Activated CD4-positive, alpha-beta memory T cell treated with anti-CD3 and anti-CD28 coated beads, Interleukin-2, amount 10 ng/mL, durations not matched to agents 7 days and 5 days (primary cell): ENCODE measurements at places on chromosomes 6 and 20. TPM values are rescaled to one million over a fixed set of nuclear protein-coding genes. Genes with fewer than 3 reads are reported as not detected.

- no peak for DNase-seq
Measured at GRCh38 chr20:32201977-32202363, 5.6 kb downstream of the PLAGL2 start.

GRCh38 chr6:161438430-161439030 is 164.7 kb upstream of the AGPAT4 start:
- no peak for DNase-seq

Gene TPBG
- 0.10 TPM for total RNA-seq

Gene CD24
- not detected for total RNA-seq

Gene WFDC10B
- not detected for total RNA-seq

DNA sequence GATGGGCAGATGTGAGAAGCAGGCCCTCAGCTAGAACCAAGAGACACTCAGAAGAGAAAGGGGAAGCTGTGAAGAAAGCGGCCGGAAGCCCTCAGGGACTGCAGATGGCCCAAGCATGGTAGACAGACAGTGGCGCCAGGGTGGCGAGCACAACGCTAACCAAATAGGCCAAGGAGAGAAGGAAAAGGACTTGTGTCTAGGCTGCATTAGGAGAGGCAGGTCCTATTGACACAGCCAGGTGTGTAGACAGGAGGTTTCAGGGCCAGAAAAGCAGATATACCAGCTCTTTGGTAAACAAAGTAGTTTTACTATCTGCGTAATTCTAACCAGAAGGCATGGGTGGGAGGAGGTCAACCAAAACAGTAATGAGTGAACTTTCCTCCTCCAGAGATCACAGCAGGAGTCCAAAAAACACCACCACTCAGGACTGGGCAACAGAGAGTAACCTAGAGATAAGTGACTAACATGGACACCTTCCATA is 15.8 kb upstream of the MAP7 start:
- DNase-seq = no peak

Gene RIPOR2
- total RNA-seq = 234 TPM

GRCh38 chr6:37287519-37288157 is 29.7 kb upstream of the TMEM217 start:
- DNase-seq = no peak

GRCh38 chr6:124881898-124882578 is 80.2 kb upstream of the RNF217 start:
- DNase-seq = no peak

Gene TBX18
- not detected for total RNA-seq

GRCh38 chr6:28953585-28954258 is 29.9 kb upstream of the TRIM27 start:
- DNase-seq = no peak

Gene TAP2
- total RNA-seq = 211 TPM

GRCh38 chr20:55038684-55039083 is 563.3 kb downstream of the DOK5 start:
- no peak for DNase-seq

- DNase-seq = peak; percentile 42
Measured at GRCh38 chr20:63896264-63897105, 1.6 kb downstream of the DNAJC5 start.

DNA sequence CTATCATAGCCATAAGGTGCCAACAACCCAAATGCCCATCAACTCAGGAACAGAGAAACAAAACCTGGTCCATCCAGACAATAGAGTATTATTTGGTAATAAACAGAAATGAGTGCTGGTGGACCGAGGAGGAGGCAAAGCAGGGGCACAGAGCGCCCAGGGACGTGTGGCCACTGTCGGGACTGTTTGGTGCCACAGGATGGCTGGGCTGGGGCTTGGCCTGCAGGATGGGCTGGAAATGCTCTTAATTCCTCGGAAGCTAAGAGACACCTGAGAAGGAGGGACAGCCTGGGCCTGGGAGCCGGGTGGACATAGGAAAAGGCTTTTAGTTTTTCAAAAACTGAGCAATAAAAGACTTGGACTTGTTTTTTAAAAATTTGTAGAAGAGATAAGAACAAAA is 216.4 kb downstream of the DLL1 start:
- no peak for DNase-seq

GRCh38 chr6:170575250-170575649 is 9.2 kb downstream of the PDCD2 start:
- DNase-seq = no peak

DNA sequence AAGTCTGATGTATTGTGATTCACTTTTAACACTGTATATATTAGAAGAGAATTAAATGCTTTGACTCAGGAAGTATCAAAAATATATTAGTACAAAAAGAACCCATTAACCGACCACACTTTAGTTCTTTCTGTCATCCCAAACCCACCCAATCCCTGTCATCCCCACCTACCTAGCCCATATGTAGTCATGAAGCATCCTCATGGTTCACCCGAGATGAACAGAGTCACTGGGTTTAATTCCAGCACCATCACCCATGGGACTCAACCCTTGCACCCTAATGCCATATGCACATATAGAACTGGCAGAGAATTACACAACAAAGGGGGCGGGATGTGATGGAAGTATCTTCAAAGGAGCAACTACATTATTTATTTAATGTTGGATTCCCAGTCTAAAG is 141.4 kb downstream of the KHDC1L start:
- no peak for DNase-seq

GRCh38 chr6:51505434-51505833 is 582.0 kb downstream of the PKHD1 start:
- no peak for DNase-seq

Gene MROH8
- total RNA-seq = 2.2 TPM

GRCh38 chr6:75813476-75814250 is 64.6 kb downstream of the MYO6 start:
- no peak for DNase-seq

Gene CDKN1A
- total RNA-seq = 107 TPM

GRCh38 chr20:50728486-50728980 is 2.8 kb upstream of the PARD6B start:
- DNase-seq = no peak

Gene PPP1R16B
- total RNA-seq = 119 TPM

- no peak for DNase-seq
Measured at GRCh38 chr20:17834804-17835203, 133.8 kb downstream of the SNX5 start.

DNA sequence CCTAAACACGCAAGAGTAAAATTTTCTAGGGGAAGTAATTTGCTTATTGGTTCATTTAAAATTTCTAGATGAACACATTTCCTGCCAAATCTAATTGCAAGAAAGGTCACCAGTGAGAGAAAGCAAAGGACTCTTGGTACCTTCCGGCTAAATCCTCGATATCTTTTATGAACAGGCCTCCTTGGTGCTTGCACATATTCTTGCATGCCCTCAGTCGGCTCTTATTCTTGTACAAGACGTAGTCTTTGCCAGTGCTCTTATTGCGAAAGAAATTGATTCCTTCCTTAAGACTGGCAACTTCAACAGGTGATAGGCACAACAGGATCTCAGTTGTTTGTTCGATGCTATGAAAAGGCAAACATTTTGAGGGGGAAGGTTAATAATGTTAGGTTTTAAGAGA is 141.7 kb upstream of the CARMIL1 start:
- DNase-seq = peak; percentile 29

- DNase-seq = no peak
Measured at GRCh38 chr6:137768935-137769334, 98.1 kb upstream of the TNFAIP3 start.

GRCh38 chr6:45690846-45691245 is 313.1 kb upstream of the SUPT3H start:
- DNase-seq = no peak

Gene LTB
- total RNA-seq = 1,185 TPM

DNA sequence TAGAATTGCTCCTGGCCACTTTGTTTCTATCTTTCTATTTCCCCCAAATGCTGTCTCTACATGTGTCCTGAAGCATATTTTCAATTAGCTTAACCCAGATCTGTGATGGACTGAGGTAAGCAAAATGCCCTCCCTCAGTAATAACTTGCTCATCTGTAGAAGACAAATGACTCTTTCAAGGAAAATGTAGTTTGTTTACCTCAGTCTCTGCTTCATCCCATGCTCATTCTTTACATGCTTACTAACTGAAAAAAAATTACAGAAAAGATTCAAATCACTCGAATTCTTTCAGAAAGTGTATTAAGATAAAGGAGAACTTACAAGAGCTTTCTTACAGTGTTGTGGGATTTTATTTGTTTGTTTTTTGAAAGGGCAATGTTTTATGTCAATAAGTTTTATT is 531.1 kb downstream of the LMBRD1 start:
- no peak for DNase-seq

DNA sequence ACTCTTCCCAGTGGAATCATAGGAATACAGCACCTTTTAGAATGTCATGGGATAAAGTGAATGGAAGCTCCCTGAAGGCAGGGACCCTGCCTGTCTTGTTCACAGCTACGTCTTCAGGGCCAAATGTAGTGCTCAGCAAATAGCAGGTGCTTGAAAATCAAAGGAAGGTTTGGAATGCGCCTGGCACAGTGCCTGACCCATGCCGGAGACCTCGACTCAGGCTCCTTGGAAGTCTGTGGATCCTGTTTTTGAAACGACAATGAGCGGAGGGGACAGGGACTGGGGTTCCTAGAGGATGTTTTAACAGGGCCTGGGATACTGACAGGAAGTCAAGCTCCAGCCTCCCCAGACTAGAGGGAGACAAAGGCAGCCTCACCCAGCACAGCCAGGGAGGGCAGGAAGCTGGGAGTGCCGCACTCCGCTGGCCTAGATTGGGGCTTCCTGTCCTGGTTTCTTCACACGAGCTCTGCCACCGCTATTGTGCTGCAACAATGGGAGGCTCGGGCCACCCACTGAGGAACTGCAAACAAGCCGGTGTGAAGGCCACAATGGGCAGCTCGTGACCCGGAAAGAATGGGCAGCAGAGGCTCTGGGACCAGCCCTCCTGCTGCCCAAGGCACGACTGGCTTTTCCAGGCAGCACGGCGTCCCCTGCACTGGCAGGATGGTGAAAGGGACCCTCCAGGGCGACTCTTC is 76.7 kb downstream of the PREX1 start:
- DNase-seq = peak; percentile 71

Gene IDH3B
- 82.2 TPM for total RNA-seq

Gene TNFRSF6B
- not detected for total RNA-seq

GRCh38 chr6:33008944-33009861 is at the start of gene HLA-DOA:
Gene HLA-DOA, minus strand, starts transcription at chr6:33009591.
- DNase-seq = peak; percentile 44

Gene PNLDC1
- total RNA-seq = 0.35 TPM

DNA sequence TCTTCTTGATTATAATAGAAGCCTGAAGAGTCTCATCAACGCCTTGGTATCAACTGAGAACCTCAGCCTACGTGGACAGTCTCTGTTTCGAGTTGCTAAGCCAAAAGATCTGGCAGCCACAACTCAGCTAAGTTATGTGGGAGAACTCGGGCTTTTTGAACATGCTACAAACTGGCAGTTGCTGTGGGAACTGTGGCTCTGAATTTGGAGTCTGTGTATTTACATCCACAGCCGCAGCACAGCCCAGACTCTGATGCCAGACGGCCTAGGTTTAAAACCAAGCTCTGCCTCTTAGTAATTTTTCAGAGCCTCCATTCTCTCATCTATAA is 35.8 kb downstream of the RIPOR2 start:
- peak; percentile 21 for DNase-seq

Gene MACROD2
- not detected for total RNA-seq

Gene CST8
- not detected for total RNA-seq

Gene FAM209B
- total RNA-seq = 0.91 TPM

DNA sequence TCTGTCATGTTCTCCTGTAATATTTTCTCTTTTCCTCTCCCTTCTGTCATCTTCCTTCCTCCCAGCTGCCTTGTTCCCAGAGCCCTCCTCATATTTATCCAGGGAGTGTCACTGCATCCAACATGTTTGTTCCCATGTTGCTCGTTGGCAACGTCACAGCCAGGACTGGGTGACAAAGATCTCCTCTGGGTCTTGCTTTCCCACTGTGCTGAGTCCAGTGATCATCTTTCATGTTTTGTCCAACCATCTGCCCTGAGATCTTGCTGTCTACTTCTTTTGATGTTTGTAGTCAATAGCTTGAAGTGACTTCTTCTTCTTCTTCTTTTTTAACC is 26.6 kb downstream of the FARS2 start:
- no peak for DNase-seq

Gene ZKSCAN4
- total RNA-seq = 6.3 TPM

DNA sequence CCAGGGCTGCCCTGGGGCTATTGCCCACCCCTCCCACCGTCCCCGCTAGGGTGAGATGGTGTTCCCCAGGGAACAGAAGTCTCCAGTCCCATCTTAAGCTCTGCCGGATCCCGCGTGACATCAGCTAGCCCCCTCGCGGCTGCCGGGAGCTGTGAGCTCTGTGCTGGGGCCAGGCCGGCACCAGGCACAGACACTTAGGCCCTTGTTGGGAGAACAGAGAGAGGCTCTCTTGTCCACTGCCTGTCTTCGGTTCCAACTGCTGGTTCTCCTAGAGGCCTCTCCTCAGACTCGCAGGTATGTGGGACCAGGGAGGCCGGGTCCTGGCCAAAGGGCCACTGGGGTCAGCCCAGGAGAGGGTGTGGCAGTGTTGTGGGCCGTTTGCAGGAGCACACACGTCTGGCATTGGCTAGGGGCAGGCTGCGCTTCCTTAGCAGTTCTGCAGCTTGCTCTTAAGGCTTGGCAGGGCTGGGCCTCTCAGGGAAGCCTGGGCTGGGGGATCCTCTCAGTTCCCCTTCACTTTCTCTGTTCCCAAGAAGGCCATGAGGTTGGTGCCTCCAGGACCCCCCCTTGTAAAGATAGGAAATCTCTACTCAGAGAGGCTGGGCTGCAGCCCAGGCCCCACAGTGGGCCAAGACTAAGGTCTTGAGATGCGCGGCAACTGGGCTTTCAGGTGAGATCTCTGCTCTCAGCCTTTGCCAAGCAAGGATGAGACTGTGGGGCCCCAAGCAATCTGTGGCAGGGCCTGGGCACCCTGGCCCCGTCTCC is 6.3 kb downstream of the SGK2 start:
- DNase-seq = no peak

DNA sequence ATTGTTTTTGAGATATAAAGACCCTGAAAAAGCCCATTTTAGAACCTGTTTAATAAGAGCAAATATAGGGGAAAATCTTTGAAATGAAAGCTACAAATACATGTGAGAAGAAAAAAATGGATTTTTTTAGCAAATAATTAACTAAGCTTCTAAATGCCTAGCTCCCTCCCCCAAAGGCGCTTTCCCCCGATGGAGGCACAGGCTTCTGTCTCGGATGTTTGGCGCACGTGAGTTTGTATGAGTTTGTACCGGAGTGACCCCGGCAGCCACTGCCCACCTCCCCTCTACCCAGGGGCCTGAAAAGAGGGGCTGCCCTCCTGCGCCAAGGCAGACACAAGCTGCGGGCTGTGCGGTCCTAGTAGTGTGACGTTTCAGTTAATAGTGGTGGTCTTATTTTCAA is 50.4 kb upstream of the TMEM181 start:
- no peak for DNase-seq

GRCh38 chr6:54085047-54085446 is 26.2 kb upstream of the MLIP start:
- no peak for DNase-seq

Gene THBD
- total RNA-seq = not detected

- DNase-seq = no peak
Measured at GRCh38 chr20:31691646-31692275, 30.9 kb downstream of the BCL2L1 start.

Gene BHLHE23
- total RNA-seq = not detected

Gene PAK5
- not detected for total RNA-seq

- no peak for DNase-seq
Measured at GRCh38 chr6:46556053-46556452, 64.8 kb upstream of the RCAN2 start.
